Central memory CD8-positive, alpha-beta T cell (primary cell): ENCODE measurements at places on chromosomes 4 and X.
A peak's percentile ranks its signal among the peaks of the same experiment; 100 is the strongest.

DNA sequence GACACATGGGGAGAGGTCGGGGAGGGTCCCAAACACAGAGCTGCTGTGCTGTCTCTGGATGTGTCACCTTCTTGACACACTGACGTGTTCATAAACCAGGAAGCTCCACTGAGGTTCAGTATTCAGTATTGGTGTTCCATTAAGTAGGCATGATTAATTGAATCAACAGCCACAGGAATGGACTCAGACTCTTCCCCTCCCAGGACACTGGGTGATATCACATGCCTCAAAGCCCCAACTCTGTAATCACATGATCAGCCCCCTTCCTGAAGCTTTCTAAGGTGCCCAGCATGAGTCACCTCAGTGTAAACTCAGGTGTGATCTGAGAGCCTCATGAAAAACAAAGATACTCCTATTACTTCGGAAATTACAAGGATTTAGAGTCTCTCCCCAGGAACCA, 21.1 kb upstream of the HNRNPD start:
- H3K36me3 ChIP-seq = peaks cover 2% of the 10 kb centered on the region
- peaks cover 11% of the 10 kb centered on the region for H3K27me3 ChIP-seq
- no peak for DNase-seq
- no peak overlapping the region for H3K27ac ChIP-seq
- no peak overlapping the region for H3K4me3 ChIP-seq

DNA sequence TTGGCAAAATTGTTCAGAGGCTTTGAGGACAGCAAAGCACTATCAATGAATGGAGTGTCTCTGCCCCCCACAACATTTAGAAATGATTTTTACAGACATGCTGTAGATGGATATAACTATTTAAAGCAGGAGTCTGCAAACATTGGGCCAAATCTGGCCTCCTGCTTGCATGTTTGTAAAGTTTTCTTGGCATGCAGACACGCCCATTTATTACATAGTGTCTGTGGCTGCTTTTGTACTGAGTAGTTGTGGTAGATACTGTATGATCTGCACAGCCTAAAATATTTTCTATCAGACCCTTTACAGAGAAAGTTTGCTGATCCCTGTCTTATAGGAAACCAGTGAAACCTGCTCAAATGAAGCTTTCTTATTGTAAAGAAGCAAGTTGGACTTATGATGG, 45.5 kb upstream of the PHEX start:
- H3K36me3 ChIP-seq = peaks cover 10% of the 10 kb centered on the region
- DNase-seq = no peak

DNA sequence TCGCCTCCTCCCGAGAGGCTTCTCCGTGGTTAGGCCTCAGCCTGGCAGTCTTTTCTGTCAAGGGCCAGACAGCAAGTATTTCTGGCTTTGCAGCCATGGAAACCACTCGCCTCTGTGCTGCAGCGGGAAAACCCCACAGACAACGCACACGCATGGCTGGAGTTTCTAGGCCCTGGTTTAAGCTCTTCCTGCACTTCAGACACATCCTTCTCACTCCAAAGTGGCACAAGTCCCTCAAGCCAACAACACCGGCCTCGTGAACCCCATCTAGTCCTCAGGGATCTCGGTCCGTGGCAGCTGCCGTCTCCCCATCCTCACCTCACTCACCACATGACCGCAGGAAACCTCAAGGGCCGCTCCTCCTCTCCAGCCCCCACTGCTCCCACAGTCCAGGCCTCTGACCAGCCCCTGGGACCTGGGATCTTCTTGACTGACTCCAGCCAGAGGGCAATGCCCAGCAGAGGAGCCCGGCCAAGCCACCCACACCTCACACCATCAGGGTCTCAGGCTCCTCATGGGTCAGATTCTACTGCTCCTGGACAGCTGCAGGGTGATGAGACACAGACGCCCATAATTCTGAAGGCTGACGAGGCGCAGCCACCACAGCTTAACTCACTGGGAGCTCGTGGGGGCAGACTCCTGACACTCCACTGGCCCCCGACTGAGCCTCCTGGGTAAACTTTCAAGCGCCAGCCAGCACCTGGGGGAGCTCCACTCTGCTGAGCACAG, 21.7 kb downstream of the LETM1 start:
- peak overlapping the region; percentile 24 for H3K27ac ChIP-seq
- H3K27me3 ChIP-seq = no peaks in the 10 kb centered on the region
- no peak overlapping the region for H3K4me3 ChIP-seq
- no peak for DNase-seq

- no peaks in the 10 kb centered on the region for H3K36me3 ChIP-seq
- H3K27me3 ChIP-seq = no peaks in the 10 kb centered on the region
- DNase-seq = no peak
These were observed 7.2 kb downstream of the GPRASP3 start for GRCh38 chrX:102727761-102728160.

DNA sequence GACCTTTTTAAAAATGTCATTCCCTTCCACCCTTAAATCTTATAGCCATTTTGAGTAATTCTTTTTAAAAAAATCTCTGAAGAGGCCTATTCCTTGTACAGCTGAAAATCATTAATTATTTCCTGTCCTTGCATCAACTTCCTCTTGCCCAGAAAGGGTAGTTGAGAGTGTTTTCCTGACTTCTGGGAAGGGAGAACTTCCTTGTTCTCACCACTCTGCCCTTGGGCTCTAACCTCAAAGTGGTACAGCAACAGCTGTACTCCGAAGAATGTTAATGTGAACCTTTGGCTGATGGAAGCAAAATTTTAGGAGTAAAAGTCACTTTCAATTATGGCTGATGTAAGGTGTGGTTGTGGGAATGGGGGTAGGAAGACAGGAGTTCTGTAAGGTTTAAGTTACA, 15.1 kb upstream of the FABP2 start:
- no peak overlapping the region for H3K27ac ChIP-seq
- no peaks in the 10 kb centered on the region for H3K4me1 ChIP-seq
- DNase-seq = no peak
- H3K36me3 ChIP-seq = no peaks in the 10 kb centered on the region
- peaks cover 33% of the 10 kb centered on the region for H3K27me3 ChIP-seq
- no peak overlapping the region for H3K4me3 ChIP-seq
